Activated naive CD4-positive, alpha-beta T cell (primary cell): ENCODE measurements at places on chromosomes 12 and 14.

DNA sequence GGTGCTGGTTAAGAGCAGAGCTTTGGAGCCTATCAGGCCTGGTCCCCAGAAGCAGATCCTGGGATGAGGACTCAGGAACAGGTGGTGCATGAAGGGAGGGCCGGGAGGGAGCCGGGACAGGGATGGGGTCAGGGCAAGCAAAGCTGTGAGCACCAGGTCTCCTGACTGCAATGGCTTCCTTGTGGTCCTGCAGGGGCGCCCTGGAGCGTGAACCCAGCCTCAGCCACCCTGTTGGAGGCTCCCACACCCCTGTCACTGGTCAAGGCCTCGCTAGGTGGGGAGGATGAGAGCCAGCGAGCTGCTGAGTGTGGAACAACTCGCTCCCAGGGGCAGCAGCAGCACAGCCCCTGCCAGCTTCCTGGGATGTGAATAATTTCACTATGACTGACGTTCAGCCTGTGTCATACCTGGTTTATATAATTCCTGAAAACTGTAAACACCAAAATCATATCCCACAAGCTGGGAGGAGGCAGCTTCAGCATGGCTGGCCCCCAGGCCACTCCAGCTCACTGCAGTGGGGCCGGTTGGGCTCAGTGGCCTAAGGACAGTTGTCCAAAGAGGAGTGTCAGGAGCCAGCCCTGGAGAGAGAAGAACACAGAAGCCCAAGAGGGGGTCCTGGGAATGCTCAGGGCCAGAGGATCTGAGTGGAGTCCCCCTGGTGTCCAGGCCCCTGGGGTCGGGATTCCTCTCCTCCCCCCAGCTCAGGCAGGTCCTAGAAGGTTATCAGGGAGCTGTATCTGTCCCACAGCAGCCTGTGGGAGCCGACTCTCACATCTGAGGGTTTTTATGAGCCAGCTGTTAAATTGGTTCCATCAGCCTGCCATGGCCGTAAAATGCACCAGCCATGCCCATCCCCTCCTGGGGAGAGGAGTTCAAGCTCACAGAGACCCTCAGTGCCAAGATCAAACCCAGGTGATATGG is 272.9 kb downstream of the ADGRD1 start:
- no peak for DNase-seq

- DNase-seq = no peak
Measured at GRCh38 chr12:25797386-25797785, 161.1 kb upstream of the RASSF8 start.

GRCh38 chr12:105928436-105928835 is 210.3 kb downstream of the NUAK1 start:
- no peak for DNase-seq

GRCh38 chr14:98958048-98958631 is 313.9 kb downstream of the BCL11B start:
- DNase-seq = no peak

- no peak for DNase-seq
Measured at GRCh38 chr12:95884998-95885397, 26.2 kb downstream of the SNRPF start.

GRCh38 chr14:72366619-72367018 is 434.4 kb downstream of the RGS6 start:
- DNase-seq = no peak

- no peak for DNase-seq
Measured at GRCh38 chr12:12428961-12429657, 72.2 kb downstream of the BORCS5 start.

DNA sequence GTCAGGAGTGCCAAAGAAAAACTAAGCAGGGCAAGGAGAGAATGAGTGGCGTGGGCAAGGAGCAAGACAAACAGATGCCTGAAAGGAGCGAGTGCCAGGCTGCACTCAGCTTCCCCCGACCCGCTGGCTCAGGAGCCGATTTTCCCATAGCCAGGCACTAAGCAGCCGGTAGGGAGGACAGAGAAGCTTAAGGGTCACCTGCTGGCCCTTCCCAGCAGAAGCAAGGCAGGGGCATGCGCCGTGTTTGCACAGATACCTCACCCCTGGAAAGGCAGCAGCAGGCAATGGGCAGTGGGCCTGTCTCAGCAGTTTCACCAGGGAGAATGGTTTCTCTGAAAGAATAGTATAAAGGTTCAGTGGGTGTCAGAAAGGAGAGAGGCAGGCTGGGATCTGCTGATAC is 104.9 kb upstream of the FKBP4 start:
- no peak for DNase-seq

DNA sequence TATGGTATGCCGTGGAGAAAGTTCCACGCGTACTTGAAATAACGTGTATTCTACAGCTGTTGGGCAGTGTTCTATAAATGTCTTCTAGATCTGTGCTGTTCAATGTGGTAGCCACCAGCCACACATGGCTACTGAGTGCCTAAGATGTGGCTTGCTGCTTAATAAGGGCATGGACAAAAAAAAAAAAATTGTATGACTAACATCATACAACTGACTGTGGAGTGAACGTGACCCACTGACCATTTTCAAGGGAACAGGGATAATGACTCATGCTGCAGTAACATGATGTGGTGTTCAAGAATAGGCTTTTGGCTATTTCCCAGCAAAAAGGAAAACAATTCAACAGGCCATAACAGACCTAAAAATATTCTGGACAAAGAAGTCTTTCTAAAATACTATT is 13.0 kb downstream of the ATG14 start:
- DNase-seq = no peak

DNA sequence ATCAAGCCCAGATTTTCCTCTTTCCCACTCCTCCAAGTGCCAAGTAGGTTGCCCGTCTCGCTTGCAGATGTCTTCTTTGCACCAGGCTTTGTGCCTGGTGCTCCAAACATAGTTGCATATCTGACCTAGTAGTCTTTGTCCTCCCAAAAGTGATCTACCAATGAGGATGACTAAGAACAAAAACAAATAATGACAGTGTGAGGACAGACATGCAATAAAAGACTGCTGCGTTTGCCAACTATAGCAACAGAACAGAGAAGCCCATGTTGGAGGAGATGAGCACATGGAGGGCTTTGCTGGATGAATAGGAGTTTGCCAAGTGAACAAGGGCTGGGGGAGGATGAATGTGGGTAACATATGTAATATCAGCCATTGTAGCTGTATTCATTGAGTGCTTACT is 15.6 kb downstream of the DTX1 start:
- DNase-seq = no peak

DNA sequence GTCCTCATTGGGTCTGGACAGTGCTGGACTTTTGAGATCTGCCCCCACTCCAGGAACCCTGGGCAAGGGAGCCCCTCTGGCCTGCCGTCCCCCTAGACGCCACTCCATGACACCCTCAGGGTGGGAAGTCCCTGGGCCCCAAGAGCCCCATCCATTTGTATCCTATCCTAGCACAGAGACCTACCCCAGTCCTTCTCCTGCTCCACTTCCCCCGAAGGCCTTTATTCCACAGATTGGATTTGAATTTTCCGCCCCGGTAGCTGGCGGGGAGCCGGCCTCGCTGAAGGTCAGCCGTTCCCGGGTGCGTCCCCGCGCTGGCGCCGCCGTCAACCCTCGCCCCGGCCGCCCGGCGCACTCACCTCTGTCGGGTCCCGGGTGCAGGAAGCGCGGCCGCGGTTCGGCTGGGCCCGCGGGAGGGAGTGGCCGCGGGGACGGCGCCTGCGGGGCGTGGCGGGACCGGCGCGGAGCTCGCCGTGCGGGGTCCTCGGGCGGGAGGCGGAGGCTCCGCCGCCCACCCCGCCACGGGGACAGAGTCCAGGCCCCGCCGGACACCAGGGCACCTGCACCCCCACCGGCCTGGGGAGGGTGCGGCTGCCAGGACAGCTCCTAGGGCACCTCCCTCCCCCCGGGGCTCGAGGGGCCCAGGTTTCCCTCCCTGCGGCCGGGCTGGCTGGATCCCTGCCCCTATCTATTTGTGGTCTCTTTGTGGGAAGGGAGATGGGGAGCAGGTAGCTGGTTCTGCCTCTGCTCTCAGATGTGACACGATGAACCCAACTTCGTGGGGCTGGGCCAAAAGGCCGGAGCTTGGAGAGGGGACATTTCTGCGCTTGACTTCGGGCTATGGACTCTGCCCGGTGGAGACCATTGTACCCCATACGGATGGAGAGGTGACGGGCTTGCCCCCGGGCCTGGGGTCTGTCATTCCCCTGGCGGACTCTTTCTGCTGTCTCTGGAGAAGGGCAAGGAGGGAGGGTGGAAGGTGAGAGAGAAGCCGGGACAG is 19.9 kb upstream of the GPR68 start:
- peak; percentile 29 for DNase-seq

DNA sequence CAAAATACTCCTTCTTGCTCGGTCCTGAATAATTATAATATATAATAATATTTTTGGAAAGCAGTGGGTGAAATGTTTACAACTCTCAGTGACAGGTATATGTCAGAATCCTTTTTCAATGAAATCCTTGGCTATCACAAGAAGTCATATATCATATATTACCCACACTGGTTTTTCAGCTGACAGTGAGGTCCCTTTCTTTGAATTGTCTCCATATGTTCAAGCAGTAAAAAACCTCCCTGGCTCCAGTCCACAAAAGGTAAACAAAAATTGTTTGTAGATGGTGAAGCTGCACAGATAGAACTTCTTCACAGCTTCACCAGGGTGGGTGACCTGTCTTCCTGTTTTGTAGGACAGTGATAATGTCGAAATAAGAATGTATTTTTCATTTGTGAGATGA is 44.0 kb downstream of the A2ML1 start:
- no peak for DNase-seq

- DNase-seq = no peak
Measured at GRCh38 chr14:99821519-99822508, 28.6 kb downstream of the EML1 start.

DNA sequence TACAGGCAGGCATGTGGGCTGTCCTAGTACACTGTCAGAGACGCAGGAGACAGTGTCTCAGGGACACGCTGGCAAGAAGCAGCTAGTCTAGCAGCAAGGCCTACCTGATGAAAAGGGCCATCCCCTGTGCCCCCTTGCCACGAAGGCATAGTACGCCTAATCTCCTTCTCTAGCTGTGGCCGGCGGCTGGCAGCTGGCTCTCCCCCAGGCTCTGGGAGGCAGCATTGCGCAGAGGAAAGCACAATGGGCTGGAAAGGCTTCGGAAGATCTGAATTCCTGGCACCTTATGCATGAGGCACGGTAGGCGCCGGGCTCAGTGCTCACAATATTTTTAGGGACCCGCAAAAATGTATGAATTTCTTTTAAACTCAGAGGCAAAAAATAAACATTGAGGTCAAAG is 16.0 kb upstream of the PLEKHH1 start:
- no peak for DNase-seq

DNA sequence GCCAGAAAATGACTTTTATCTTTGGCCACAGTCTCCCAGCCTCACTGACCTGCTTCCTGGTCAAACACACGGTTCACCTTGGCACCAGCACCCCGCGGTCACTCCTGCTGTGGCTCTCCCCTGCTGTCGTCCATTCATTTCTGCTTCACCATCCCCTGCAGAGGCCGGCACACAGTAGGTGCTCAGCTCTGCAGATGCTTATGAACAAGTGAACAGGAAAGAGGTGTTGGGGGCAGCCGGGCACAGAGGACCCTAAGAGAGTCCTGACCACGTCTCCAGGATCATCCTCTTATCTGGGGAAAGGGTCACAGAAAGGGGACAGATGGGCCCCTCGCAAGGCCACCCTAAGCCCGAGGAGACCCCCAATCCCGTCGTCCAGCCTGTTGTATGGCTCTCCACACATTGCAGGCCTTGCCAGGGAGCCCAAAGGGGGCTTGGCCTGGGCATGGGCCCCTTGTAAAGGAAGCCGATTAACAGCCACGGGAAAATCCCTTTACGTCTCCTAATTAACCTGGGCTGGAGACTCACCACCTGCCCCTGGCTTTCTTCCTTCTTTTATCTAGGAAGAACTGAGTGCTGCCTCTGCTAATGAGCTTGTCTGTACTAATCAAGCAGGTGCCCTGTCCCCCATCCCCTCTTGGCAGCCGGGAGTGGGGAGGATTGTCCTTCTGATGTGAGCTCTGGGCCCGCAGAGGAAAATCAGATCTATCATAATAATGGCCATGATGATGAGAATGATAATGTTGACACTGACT is 119.2 kb downstream of the AACS start:
- DNase-seq = no peak

DNA sequence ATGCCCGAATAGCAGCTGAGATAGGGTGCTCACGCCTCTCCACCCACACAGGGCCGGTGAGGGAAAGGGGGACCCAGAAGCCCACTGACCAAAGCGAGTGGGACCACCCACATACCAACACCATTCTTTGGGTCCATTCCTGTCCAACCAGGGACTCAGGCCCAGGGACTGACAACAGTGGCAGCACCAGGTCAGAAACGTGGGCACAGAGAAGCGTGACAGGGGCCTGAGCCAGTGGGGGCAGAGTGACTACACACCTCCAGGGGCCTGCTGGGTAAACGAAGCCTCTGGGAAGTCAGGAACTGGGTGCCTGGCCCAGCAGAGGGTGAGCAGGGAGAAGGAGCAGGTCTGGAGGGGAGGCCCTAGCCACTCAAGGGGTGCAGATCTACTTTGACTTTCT is 13.7 kb downstream of the SPRYD3 start:
- DNase-seq = no peak

DNA sequence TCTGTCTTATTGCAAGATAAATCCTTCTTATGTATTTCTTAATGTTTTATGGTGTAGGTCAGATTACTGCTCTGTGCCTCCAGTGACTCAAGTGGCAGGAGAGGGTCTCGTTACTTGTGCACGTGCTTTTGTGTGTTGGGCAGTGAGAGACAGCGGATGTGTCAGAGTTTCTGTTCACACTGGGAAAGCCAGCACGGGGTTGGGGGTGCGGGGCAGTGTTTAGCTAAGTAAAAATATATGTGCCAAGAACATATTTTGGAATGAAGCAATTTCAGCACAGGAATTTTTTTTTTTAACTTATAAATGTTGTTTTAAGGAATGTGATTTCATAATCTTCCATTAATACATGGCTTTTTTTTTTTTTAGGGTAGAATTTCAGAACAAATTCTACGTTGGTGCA is 4.5 kb upstream of the DNAH10 start:
- DNase-seq = no peak

GRCh38 chr14:72549854-72550253 is 344.0 kb downstream of the DPF3 start:
- no peak for DNase-seq

DNA sequence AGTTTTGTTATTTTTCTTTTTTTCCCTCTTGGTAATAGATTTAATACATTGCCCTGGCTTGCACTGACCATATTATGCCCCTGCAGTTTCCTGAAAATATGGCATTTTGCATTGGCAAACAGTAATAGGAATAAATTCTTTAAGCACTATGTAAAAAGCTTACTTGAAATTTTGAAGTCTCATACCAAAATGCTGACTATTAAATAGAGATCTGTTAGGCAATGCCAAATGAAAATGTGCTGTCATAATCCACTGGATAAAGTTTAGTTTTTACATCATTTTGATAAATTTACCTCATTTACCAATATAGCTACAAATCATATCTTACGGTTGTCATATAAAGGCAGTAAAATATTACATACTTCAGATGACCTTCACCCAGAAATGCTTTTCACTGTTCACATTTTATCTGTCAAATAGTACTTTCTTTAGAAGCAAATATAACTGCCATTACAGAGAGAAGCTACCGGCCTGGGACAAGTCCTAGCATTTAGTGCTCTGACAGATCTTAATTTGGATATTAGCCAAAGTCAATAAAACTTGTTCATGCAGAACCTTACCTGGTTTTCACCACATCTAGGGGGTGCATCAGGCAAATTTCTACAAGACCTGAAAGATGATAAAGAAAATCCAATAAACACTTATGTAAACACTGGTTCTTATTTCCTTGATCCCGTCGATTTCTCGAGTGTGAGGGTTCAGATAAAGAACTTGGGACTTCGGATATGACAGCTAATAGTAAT is 212.9 kb downstream of the PAX9 start:
- DNase-seq = no peak

- DNase-seq = no peak
Measured at GRCh38 chr14:80047761-80048160, 163.5 kb downstream of the DIO2 start.

GRCh38 chr12:31880340-31880739 is 78.9 kb upstream of the RESF1 start:
- DNase-seq = no peak
